ENCODE measurements at places on chromosomes 13 and 19.

DNA sequence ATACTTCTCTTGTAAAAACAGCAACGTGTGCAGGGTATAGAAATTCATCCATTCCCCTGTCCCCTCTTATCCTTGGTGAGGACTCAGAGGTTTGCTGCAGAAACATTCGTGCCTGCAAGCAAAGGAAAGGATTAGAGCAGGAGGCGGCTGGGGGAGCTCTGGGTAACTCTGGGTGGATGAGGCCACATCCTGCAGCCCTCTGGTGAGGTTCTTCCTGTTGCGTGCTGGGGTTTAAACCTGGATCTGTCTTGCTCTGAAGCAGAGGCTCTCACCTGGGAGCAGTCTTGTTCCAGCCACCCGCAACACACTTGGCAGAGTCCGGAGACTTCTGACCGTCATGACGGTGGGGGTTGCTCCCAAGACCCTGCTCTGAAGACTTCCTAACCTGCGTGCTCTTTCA is 69.2 kb downstream of the ATP11A start:
- no peak for DNase-seq

DNA sequence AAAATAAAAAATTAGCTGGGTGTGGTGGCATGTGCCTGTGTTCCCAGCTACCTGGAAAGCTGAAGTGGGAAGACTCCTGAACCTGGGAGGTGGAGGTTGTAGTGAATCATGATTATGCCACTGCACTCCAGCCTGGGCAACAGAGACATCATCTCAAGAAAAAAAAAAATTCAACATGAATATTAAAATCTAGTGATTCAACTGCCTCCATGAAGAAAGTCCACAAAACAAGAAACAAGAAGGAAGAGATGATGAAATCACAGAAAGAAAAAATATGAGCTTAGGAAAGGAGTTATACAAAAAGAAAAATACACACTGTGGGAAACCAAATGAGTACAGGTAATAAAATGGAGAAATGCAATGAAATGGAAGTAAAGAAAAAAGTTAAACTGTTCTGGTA is 99.6 kb upstream of the SIAH3 start:
- no peak for DNase-seq

GRCh38 chr19:50725911-50726230 is 2.7 kb downstream of the CLEC11A start:
- DNase-seq: no peak

DNA sequence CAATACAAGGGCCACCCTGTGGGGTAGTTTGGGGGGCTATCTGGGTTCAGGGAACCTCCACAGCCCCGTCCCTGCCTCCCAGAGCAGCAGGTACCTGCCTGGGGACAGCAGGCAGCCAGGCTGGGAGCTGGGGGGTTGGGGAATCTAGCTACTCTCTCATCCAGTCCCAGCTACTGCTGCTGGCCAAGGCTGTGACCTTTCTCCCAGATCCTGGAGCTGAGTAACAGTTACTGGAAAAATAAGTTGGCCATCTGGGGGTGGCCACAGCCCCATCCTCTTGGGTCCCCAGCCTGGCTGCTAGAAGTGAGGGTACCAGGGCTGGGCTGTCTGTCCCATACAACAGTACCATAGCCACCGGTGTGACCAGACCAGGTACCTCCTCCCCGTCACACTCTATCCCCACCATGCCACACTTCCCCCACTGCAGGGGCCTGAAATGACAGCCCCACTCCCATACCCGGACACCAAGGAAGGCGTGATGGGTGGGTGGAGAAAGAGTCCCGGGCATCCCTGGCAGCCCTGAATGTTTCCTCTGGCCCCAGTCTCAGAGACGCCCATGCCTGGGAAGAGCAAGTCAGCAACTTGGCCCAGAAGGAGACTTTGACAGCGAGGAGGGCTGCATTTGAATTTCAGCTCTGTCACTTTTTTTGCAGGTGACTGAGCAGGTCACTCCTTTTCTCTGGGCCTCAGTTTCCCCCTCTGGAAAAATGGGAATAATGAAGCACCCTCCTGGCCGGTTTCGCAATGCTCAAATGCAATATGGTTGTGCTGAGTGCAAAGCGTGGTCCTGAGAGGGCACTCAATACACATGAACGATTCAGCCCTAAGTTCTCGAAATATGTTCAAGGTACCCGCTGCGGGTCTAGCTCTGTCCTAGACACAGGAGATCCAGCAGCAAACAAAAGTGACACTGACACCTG is 30.7 kb upstream of the NFIC start:
- DNase-seq: peak; percentile 86

GRCh38 chr13:53023246-53023645 is 5.4 kb upstream of the OLFM4 start:
- DNase-seq: no peak

DNA sequence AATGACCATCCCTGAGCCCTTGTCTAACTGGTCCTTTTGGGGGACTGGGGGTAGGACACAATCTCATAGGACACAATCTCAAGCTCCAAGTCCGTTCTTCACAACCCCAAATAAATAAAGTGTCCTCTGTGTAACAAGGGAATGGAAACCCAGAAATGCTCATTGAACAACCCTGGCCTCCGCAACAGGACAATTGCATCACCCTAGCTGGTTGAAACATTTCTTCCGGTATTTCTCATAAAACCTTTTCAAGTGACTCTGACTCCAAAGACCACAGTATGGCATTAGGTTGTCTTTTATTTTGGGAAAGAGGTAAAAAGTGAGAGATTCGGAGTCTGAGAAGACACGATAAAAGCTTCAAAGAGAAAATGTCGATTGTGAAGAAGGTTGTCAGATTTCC is 186.6 kb downstream of the ZNF536 start:
- DNase-seq: no peak

GRCh38 chr19:15112385-15112784 is 5.2 kb downstream of the SYDE1 start:
- DNase-seq: no peak

- DNase-seq: peak; percentile 94
These were observed 12.8 kb downstream of the IGSF23 start for GRCh38 chr19:44626048-44626624.

DNA sequence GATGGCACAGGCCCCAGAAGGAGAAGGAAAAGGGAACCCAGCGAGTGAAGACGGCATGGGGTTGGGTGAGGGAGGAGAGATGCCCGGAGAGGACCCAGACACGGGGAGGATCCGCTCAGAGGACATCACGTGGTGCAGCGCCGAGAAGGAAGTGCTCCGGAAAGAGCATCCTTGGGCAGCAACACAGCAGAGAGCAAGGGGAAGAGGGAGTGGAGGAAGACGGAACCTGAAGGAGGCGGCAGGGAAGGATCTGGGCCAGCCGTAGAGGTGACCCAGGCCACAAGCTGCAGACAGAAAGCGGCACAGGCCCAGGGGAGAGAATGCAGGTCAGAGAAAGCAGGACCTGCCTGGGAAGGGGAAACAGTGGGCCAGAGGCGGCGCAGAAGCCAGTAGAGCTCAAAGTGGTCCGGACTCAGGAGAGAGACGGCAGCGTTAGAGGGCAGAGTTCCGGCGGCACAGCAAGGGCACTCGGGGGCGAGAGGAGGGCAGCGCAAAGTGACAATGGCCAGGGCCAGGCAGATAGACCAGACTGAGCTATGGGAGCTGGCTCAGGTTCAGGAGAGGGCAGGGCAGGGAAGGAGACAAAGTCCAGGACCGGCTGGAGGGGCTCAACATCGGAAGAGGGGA is 1.1 kb downstream of the PPP1R12C start:
- peak; percentile 63 for DNase-seq

- DNase-seq: no peak
These were observed 10.5 kb downstream of the FOXA3 start for GRCh38 chr19:45874620-45874966.

- no peak for DNase-seq
These were observed 547.9 kb downstream of the FGF9 start for GRCh38 chr13:22218797-22219196.

GRCh38 chr19:20923077-20923871 is at the start of gene ZNF85:
TSS of gene ZNF85 (plus strand) at chr19:20923251. CDS start at chr19:20923401, 150 bp downstream.
- DNase-seq: peak; percentile 89

DNA sequence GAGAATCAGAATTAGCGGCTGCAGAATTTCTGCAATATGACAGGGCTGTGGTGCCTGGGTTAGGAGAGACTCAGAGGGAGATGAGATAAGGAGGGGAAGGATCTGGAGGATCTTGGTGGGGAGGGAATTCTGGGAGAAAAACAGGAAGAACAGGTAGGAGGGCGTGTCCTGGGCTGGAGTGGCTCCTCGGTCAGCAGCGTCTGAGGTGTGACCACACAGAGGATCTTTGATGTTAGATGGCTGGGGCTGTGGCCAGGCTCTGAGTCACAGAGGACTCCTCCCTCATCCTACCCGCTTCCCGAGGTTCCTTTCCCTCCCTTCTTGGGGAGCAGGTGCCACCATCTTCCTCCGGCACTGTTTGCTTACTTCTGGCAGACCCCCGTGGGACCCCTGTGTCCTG is 6.4 kb upstream of the KLK6 start:
- DNase-seq: no peak

- no peak for DNase-seq
These were observed 25.3 kb downstream of the CAPN12 start for GRCh38 chr19:38718747-38719543.

GRCh38 chr19:4057931-4058692 is 8.6 kb downstream of the ZBTB7A start:
- peak; percentile 94 for DNase-seq

- no peak for DNase-seq
These were observed 4.2 kb downstream of the GIPC3 start for GRCh38 chr19:3589439-3589838.

DNA sequence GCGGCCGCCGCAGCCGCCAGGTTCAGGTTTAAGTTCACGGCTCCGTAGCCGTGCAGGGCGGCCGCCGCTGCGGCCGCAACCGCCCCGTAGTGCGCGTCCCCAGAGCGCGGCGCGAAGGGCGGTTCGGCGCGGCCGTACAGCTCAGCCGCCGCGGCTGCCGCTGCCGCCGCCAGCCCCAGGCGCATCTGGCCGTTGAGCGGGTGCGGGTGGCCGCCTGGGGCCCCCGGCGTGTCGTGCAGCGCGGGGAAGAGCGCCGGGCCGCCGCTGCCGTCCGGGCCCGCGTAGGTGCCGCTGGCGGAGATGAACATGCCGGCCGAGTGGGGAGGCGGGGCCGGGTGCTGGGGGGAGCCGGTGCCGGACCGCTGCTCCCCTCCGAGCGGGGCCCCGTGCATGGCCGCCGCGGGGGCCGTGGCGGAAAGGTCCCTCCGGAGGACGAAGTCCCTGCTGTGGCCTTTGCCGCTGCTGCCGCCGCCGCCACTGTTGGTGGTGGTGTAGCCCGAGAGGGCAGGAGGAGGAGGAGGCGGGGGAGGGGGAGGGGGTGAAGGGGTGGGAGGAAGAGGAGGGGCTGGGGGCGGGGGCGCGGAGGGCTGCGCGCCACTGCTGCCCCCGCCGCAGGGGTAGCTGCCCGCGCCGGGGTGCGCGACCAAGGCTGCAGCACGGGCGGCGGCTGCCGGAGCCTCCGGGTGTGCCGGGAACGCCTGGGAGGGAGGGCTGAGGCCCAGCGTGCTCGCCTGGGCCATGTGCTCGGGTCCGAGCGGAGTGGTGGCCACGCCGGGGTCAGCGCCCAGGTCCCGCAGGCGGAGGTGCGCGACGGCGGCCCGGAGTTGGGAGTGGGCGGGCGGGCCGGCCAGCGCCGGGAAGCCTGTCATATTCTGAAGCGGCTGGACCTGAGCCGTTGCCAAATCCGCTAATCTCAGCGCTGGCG is 654 bp downstream of the ZIC5 start:
- DNase-seq: no peak

DNA sequence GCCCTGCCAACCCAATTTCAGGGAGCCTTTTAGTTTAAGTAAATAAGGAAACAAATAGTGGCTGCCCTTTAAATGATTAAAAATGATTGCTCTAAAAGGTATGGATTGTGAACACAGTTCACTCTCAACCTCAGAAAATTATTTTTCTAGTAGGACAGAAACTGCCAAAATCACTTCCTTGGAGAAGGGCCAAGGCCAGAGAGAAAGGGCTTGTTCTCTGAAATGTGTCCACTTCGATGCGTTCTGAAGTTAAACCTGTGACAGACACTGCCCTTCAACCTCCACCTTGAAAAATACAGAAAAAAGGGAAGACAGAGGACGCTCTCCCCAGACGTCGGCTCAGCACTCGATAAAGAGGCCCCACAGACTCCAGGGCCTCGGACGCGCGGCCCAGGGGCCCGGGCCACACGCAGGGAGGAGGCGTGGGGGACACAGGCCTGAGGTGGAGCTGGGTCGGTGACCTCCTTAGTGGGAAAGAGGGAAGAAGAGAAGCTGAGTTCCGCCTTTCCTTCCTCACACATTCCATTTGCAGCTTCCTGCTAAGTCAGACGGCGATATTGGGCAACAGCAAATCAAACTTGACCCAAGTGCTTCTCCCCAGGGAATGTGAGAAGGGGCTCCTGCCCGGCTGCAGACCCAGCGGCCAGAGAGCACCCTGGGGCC is 63.6 kb downstream of the RASA3 start:
- DNase-seq: peak; percentile 85

- DNase-seq: no peak
These were observed 427.6 kb downstream of the SPRY2 start for GRCh38 chr13:79913141-79913827.

DNA sequence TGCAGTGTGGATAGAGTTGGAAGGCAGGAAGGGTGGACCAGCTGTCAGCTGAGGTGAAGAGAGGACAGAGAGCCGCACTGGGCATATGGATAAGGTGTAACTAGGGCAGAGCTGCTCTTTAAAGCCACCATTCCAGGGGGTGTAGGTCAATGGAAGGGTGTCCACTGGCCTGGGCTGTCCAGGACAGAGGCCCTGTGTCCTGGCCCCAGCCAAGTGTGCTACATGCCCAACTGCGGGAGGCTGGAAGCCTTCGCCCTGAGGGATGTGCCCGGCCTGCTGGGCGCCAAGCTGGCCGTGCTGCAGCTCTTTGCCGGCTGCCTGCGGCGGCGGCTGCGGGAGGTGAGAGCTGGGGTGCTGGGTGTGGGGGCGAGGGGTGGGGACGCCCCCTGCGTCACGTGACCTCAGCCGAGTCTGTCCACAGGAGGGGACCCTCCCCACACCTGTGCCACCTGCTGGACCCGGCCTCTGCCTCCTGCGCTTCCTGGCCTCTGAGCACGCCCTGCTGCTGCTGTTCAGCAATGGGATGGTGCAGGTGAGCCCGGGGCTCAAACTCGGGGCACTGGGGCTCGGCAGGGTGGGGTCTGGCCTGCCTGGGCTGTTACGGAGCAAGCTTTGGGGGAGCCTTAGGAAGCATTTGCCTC is 9.8 kb downstream of the PLK5 start:
- no peak for DNase-seq

GRCh38 chr19:13585512-13585911 is 79.2 kb upstream of the CACNA1A start:
- DNase-seq: no peak

GRCh38 chr13:69595181-69595580 is 512.4 kb upstream of the ATXN8OS start:
- no peak for DNase-seq

GRCh38 chr13:48151363-48152161 is 56.7 kb upstream of the MED4 start:
- DNase-seq: no peak

Data from fibroblast of mammary gland (primary cell).